Left lung (tissue), 14 donors: ENCODE measurements at places on chromosomes 11 and 22. TPM values are rescaled to one million over a fixed set of nuclear protein-coding genes. Genes with fewer than 3 reads are reported as not detected.
A peak's percentile ranks its signal among the peaks of the same experiment; 100 is the strongest.

- no peak for DNase-seq
Observed at GRCh38 chr11:69863544-69864200, 44.5 kb upstream of the FGF3 start.

DNA sequence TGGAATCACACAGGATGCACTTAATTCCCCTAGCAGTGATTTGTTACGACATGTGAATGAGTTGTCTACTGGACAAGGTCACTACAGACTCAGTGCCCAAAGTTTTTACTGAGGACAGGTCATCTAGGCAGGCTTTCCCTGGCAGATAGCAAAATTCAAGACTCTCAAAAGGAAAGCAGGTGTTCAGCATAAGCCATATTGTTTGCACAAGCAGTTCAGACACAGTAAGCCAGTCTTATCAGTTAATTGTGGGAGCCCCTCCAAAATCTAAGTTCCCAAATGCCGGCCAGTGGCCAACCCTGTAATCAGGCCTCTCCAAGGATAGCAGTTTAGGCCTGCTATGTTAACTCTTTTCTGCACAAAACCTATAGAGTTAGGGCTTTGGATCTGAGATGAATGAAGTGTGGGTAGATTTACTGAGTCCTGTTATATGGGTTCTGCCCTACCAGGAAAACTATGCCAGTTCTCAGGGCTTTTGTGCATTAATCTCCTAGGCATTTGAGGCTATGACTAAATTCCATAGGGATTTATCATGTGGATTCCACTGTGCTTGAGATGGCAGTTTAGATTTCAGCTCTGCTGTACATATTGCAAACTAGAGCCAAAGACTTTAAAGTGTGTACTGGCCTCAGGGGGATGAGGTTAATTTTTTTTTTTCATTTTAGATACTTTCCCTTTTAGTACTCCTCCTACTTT, 4.8 kb upstream of the ARHGEF12 start:
- peak; percentile 65 for DNase-seq

- no peak for DNase-seq
Observed at GRCh38 chr11:75135651-75136050, 15.3 kb upstream of the SLCO2B1 start.

DNA sequence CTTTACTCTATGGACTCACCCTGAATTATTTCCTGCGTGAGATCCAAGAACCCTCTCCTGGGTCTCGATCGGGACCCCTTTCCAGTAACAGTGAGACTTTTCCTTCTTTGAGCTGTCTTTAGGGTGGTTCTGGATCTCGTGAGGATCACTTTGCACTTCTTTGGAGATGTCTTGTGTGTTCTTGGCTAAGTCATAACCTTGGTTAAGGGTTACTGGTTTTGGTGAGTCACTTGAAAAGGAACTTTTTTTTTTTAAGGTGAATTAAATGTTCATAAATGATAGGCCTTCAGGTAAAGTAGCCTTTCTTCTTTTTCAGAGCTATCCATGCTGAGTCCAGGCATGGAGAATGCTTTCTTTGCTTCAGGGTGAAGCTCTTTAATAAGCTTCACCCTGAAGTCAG, 19.4 kb upstream of the GSTP1 start:
- no peak for DNase-seq

HBD gene
- not detected for total RNA-seq

DNA sequence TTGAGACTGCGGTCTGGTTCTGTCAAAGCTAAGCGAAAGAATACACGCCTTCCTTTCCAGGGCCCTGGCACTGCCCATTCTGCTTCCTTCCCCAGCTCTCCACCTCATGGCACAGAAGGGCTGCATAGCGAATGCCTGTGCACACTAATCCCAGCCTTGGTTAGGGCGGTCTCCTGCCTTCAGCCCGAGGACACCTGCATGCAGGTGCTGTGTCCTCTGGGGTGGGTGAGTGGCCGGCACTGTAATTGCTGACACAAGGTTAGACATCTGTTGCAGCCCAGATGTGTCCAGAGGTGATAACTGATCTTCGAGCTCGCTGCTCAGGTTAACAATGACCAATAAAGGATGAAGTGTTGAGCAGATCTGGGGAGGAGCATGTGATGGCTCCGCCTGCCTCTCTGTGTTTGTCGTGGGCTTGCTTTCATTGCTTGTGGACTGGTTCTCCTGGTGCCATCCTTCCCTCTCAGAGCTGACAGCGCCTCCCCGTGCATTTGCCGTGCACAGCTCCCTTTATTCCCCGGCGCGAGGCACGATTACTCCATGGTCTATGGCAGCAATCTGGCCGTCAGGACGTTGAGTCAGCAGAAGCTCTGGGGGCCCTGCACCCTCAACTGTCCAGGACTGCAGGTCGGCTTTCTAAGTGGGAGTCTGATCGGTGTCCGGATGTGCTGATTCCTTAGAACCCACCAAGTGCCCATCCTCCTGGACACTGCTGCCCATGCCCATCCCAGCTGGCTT, 1088.2 kb downstream of the BRD1 start:
- DNase-seq: peak; percentile 53

DNA sequence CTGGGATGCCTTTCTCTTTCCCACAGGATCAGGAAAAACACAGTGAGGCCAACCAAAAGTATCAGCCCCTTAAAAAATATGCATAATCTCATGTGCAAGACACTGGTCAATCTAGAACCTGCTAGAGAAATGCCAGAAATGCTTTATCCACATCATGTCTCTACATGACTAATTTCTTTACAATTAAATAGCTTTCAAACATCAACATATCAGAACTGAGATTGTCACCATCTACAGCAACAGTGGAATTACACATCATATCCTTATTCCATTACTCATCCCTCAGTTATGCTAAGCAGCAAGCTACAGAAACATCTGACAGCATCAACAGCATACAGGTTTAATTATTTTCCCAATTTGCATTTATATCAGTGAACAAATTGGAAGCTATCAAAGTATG, 78.8 kb downstream of the DDIAS start:
- no peak for DNase-seq

HMOX1 gene
- total RNA-seq: 43.4 TPM

GRCh38 chr11:61357233-61357893, 4.3 kb downstream of the CYB561A3 start:
- DNase-seq: no peak

ADAMTS15 gene
- total RNA-seq: 13.5 TPM

DNA sequence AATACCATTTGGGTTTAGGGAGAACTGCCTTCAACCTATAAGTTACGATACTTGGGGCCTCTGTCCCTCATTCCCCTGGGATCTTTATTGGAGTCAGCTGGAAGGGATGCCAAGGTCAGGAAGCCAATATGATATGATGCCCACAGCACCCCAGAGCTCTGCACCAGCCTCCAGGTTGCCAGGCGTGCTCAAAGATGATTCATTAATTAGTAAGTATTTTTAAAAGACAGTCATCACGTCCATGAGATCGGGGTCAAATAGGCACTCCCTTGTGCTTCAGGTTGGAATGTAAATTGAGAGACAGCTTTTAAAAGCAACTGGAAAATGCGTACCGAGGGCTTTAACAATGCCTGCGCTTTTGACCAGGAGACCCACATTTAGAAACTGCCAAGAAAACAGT, 57.0 kb upstream of the CD5 start:
- DNase-seq: no peak

- DNase-seq: no peak
Observed at GRCh38 chr11:104462341-104462740, 298.4 kb upstream of the PDGFD start.

- no peak for DNase-seq
Observed at GRCh38 chr11:27171376-27171958, 130.9 kb downstream of the BBOX1 start.

- DNase-seq: peak; percentile 21
Observed at GRCh38 chr11:3341298-3341697, 37.6 kb downstream of the ZNF195 start.

GRCh38 chr11:33651990-33652389, 48.6 kb downstream of the C11orf91 start:
- DNase-seq: no peak

DNA sequence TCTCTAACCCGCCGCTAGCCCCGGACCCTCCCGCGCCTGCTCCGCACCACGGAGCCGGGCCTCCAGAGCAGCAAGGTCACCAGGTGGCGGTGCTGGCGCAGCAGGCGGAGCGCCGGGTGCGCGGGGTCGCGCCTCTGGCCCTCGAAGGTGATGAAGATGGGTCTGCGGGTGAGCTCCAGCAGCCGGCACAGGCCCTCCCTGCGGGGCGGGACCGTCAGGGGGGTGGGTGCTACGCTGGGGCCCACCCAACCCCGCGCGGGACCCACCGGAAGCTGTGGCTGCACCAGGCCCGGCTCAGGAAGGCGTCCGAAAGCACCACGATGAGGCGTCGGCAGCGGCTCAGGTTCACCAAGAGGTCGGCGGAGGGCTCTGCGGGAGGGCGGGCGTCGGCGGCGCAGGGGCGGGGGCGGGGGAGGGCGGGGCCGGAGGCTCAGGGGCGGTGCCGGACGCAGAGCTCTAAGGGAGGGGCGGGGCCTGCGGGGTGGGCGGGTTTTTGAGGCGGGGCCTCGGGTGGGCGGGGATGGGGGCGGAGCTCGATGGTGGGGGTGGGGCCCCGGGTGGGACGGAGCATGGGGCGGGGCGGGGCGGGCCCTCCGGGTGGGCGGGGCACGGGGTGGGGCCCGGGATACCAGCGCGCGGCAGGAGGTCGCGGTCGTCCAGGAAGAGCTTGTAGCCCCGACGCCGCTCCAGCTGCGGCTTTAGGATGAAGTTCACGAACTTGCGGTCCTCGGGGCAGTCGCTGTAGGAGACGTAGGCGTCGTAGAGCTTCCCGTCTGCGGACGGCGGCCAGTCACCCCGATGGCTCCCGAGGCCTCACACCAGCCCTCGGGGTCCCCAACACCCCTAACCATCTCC, 7.8 kb downstream of the SIGIRR start:
- peak; percentile 93 for DNase-seq

APOA5 gene
- not detected for total RNA-seq

DNA sequence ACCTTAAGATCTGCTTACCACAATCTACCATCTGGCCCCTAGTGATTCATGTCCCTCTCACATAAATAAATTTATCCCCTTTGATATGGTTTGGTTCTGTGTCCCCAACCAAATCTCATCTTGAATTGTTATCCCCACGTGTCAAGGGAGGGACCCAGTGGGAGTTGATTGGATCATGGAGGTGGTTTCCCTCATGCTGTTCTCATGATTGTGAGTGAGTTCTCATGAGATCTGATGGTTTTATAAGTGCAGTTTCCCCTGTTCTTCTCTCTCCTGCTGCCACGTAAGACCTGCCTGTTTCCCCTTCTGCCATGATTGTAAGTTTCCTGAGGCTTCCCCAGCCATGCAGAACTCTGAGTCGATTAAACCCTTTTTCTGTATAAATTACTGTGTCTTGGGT, 37.2 kb downstream of the OR2AG2 start:
- DNase-seq: no peak

GRCh38 chr11:5937868-5938602, 4.0 kb upstream of the OR56A3 start:
- no peak for DNase-seq

GRCh38 chr22:16387088-16387487, 205.5 kb downstream of the CCT8L2 start:
- DNase-seq: peak; percentile 57

DNA sequence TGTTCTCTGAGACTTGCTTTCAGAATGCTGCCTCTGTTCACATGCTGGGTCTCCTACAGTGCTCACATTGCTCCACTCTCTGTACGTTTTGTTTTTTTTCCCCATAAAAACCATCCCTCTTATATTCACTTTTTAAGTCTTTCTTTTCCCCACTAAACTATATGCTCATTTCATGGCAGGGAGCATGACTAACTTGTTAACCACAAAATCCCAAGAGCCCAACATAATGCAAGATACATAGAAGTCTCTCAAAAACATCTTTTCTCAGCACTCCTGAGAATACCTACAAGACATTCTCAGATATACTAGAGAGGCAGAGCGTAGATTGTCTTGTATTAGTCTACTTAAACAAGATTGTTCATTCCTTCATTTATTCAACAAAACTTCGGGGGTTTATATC, 73.3 kb downstream of the FAM76B start:
- no peak for DNase-seq

- DNase-seq: no peak
Observed at GRCh38 chr11:65352783-65353182, 1.8 kb upstream of the TIGD3 start.

GRCh38 chr11:100681064-100681502, 6.0 kb upstream of the ARHGAP42 start:
- DNase-seq: peak; percentile 79

GRCh38 chr11:105168457-105168856, 28.9 kb upstream of the CARD18 start:
- DNase-seq: no peak

GRCh38 chr11:69808667-69809086, 10.5 kb downstream of the FGF3 start:
- no peak for DNase-seq

DNA sequence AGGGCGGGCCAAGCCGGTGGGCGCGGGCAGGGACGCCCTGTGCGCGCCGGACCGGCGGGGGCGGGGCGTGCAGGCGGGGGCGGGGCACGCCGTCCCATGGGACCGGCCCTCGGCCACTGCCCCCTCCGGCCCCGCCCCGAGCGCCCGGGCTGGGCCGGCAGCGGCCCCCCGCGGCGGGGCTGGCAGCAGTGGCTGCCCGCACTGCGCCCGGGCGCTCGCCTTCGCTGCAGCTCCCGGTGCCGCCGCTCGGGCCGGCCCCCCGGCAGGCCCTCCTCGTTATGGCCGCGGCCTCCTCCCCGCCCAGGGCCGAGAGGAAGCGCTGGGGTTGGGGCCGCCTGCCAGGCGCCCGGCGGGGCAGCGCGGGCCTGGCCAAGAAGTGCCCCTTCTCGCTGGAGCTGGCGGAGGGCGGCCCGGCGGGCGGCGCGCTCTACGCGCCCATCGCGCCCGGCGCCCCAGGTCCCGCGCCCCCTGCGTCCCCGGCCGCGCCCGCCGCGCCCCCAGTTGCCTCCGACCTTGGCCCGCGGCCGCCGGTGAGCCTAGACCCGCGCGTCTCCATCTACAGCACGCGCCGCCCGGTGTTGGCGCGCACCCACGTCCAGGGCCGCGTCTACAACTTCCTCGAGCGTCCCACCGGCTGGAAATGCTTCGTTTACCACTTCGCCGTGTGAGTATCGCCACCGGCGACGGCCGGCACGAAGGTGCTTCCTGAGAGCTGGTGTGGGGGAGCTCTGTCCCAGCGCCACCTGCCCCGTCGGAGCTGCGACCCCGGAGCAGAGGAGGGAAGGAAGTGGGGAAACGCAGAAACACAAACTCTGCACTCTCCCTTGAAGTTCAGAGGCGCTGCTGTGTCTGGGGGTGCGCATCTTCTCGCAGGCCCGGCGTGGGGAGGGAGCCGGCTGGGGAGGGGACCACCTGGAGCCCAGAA, at the start of gene KCNQ1:
TSS of gene KCNQ1 (plus strand) at position 188 of the 925 bp plus-strand sequence. CDS start at position 279, 91 bp downstream.
- no peak for DNase-seq

GRCh38 chr22:38315823-38316363, 1.3 kb downstream of the CSNK1E start:
- DNase-seq: no peak

BCO2 gene
- total RNA-seq: 3.9 TPM
